ENCODE measurements at places on chromosomes 5 and 9.

DNA sequence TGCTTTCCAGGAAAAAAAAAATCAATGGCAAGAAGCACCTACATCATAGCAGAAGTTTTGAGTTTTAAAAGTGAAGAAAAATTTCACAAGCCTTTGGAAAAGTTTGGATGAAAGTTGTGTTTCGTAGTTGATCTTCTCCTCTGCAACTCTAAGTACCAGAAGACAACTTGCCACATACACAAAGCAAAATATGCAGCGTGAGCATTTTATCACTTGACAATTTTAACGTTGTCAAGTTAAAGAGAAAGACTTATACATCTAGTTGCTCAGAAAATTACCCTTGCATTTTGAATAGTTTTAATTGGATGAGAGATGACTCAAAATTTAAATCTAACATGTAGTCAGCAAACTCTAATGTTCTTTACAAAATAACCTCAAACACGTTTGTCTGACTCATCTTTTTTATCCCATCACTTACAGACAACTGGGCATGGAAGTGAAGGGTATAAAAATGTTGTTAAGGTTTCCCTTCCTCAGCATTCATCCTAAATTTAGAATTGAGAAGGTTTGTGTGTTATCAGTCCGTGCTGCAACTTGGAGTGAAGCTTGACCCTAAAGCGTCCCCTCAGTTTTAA is 213.4 kb downstream of the MARCHF11 start:
- no peak for DNase-seq

DNA sequence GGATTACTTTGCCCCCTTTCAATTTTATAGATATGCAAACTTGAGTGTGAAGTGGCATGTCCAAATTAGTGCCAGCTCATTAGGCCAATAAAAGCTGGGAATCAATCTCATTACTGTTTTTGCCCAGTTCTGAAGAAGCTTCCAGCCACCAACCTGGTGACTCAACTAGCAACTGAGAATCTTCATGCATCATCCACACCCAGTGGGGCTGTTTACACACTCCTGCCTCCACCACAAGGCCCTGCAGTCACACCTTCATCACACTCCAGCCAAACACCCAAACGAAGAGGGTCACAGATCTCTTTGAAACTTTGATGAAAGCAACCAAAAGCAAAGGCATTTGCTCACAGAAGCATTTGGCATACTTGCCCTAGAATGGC is 41.3 kb upstream of the S1PR3 start:
- no peak for DNase-seq

GRCh38 chr9:134647359-134648080 is 5.9 kb downstream of the COL5A1 start:
- no peak for DNase-seq

DNA sequence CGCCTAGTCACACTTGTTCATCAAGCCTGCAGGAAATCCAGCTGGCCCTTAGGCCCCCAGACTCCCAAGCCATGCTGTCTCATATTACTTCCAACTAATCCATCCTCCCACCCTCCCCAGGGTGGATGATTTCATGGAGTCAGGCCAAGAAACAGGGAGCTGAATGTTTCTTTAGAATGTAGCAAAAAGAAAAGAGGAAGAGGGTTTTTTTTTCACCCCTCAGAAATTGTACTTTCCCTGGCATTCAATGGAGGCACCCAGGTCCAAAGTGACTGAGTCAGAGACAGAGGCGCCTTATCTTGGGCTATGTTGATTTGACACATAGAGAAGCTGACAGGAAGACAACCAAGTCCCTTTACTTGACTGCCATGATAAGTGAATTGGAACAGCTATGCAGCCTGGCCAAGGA is 260.2 kb upstream of the NR4A3 start:
- DNase-seq: peak; percentile 49

DNA sequence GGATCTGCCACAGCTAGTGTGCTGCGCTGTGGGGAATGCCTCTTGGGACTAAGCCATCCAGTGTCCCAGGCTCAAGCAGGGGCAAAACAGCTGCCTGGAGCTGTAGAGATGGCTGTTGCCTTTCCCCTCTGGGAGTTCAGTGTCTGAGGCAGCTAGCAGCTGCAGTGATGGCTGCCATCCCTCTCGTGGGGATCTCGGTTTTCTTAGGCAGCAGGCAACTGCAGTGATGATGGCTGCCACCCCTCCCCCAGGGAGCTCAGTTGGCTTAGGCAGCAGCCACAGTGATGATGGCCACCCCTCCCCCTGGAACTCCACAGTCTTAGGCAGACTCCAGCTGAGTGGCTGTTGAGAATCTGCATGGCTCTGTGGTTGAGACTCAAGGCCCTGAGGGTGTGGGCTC is 1389.2 kb upstream of the NUDT12 start:
- DNase-seq: no peak

DNA sequence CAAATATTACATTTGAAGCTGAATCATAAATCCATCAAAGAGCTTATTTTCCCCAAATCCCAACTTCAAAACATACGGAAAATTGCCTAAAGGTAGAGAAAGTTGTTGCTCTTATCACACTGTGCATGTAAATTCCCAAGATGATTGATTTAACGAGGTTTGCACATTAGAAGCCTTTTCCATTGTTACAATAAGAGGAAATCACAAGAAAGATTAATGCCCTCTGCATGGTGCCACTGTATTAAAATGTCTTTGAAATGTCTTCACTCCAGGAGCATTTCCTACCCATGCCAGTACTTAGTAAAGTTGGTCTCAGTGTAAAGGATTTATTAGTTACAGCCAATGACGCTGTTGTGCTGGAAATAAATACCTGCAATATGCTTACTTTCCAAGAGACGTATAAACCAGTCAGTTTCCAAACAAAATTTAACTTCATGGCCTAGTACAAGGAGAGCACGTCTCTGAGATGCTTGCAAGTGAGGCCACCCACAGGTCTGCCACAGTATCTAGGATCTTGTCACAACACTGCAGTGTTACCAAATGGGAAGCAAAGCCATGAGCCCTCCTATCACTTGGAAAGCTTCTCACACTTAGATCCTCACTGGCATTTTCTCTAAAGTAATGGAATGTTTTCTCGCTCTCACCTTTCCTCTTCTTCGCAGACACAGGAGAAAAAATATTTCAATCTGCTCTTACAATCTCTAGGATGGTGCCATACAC is 112.4 kb downstream of the CETN3 start:
- DNase-seq: no peak
